ENCODE measurements at places on chromosomes 5 and 9.

GRCh38 chr9:98738741-98739140 is 30.0 kb upstream of the GABBR2 start:
- DNase-seq = no peak

GRCh38 chr5:154966081-154966841 is 25.4 kb downstream of the MRPL22 start:
- no peak for DNase-seq

- DNase-seq = no peak
Observed at GRCh38 chr5:169094586-169095409, 206.1 kb downstream of the SLIT3 start.

DNA sequence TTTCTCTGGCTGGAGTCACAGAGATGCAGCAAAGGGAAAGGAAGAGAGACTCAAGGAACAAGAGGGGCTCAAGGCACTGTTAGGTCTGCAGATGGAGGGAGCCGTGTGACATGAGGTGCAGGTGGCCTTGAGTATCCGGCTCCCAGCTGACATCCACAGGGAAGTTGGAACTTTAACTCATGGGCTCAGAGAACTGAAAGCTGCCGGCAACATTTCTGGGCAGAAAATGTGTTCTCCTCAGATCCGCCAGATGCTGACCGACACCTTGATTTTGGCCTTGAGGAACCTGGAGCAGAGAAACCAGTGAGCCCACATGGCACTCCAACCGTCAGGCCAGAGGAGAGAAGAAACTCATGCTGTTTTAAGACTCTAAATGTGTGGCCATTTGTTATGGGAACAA is 258.1 kb upstream of the IRX2 start:
- no peak for DNase-seq

GRCh38 chr5:161400583-161400982 is 145.9 kb downstream of the GABRB2 start:
- DNase-seq = no peak

DNA sequence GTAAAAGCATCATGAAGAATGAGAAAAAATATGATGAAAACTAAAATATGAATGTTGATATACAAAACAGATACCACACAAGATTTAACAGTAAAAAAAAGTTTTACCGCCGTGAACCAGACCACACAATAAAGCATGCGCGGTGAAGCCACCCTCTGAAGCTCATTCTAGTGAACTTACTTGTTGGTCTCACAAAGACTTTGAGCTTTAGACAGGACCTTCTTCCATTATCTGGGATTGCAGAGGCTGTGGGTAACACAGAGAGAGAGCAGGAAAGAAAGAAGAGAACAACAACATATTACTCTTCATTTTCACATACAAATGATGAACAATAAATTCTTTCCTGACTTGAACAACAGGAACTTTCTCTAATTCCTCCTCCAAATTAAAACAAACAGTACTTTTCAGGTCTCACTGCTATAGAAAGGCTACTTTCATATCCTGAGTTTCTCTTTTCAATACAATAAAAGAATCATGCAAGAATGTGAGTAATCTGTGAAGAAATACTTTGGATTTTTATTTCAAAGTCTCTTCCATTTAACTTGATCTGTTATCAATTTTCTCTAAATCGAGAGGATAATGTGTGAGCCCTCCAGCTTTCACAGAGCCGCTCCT is 283.1 kb downstream of the EFNA5 start:
- DNase-seq = no peak

DNA sequence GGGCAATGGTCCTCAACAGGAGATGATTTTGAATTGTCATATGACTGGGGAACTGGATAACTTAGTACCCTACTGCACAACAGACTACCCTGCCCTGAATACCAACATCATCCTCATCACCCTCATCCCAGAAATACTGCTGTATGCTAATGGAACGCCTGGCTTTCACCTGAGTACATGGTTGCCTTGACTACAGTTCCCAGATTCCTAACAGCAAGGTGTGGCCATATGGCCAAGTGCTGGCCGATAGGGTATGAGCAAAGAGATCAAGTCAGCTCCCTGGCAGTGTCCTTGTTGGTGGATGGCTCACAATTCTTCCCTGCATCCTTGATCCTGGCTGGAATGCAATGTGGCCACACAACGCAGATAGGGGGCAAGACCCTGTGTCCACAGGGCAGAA is 31.2 kb upstream of the IRX2 start:
- DNase-seq = no peak
